Frontal cortex (tissue), 4 donors: ENCODE measurements at places on chromosomes 2 and 18.

GRCh38 chr2:214630402-214631045, 179.0 kb downstream of the BARD1 start:
- DNase-seq = no peak

DNA sequence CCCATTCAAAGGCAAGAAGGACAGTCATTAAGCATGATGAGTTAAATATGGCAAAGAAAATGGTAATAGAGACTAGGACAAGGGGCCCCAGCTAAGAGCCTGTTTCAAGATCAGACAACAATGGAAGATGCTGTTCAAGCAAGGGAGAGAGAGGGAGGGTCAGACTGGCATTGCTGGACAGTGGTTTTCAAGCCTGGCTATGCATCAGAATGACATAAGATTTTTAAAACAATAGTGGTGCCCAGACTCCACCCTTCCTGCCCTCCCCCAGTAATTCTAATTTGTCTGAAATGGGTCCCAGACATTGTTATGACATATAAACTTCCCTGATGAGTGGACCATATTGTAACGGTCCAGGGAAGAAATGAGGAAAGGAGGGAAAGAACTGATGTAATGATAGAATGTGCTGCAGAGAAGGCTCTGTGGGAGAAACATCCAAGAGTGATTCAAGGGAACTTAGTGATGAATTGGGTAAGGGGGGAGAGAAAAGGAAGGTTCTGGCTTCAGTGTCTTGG, 112.9 kb upstream of the TRIB2 start:
- DNase-seq = no peak

DNA sequence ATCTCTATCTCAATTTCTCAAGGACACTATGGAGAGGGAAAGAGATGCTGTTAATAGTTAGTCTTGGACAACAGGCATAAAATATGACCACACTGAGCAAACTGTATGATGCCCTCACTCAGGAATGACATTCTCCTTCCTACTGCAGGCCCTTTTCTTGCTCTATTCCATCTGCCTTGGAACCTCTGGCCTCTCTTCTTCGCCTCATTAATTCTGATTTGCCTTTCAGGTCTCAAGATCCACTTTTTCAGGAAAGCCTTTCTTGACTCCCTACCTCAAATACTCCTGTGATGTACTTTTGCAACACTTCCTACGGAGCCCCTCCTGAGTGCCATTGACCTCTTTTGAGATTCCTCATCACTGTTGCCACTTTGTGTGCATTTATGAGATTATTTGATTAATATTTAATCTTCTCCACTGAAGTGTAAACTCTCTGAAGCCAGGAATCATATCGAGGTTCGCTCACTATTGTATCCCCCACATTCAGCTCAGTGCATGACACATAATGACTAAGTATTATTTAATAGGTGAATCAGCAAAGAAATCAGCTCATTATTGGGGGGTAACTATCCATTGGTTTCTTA, 21.3 kb upstream of the SPP2 start:
- DNase-seq = no peak

- DNase-seq = no peak
Measured at GRCh38 chr2:127155028-127155581, 48.2 kb upstream of the BIN1 start.

GRCh38 chr2:91974401-91975129, 2896.7 kb upstream of the TEKT4 start:
- DNase-seq = no peak

DNA sequence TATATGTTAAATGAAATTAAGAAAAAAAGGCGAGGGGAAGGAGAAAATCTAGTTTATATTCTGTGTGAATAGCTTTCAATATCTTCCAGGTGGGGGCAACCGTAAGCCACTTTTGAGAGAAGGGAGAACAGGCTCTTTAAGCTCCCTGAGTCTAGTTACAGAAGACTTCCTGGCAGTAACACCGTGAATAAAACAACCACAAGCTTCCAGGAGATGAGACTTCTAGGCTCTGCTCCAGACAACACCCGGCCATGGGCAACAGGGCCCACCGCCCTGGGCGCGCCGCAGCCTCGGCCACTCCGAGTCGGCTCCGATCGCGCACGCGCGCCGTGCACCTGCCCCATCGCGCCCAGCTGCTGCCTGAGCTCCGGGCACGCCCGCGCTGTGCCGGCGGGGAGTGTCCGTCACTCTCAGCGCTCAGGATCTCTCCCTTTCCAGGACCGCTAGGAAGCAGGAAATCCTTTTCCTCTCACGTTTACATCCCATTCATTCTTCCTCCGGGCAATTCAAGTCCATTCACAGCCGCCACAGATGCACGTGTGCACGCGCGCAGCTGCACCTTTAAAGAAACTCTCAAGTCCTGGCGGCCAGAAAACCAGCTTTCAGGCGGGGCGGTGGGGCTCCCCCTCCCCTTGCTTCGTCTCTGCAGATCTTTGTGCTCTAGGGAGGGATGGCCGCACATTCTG, 19.4 kb upstream of the PAX3 start:
- peak; percentile 46 for DNase-seq

DNA sequence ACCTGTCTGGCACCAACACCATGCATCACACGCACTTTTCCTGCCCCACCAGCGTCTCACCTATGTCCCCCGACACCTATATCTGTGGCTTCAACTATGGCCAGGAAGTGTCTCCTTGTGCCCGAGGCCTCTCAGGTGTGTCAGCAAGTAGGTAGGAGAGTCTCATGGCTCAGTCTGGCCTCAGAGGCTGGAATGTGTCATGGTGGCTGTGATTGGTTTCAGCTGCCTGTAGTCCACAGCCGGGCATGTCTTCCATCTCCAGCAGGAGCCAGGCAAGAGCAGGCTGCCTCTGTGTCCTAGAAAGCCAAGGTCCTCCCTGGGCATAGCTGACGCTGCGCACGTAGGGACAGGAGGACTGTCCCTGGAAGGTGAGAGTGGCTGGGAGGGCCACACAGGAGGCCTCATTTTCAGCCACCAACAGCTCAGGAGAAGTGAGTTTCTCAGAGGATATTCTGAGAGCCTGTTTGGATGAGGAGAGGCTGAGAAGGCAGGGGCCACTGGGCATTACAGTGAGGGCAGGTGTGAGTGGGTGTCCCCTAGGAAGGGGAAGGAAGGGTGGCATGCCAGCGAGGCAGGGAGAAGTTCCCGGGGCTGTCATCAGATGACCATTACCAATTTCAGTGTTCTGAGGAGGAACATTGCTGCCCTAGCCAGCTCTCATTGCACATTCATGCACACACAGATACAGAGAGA, 47.2 kb downstream of the SDC1 start:
- no peak for DNase-seq

DNA sequence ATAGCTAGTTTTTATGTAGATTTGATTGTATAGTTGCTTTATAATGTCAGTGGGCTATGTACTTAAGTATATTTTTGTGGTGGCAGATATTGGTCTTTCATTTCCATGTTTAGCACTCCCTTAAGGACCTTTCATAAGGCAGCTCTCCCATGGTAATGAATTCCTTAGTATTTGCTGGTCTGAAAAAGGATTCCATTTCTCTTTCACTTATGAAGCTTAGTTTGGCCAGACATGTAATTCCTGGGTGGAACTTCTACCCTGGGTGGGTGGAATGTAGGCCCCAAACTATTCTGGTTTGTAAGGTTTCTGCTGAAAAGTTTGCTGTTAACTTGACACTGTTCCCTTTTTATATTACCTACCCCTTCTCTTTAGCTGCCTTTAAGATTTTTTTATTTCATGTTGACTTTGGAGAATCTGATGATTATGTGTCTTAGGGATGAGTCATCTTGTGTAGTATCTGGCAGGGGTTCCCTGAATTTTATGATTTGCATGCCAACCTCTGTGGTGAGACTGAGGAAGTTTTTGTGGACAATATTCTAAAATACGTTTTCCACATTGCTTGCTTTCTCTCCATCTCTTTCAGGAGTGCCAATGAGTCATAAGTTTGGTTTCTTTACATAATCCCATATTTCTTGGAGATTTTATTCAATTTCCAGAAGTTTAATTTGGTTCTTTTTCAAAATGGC, 65.4 kb upstream of the VRK2 start:
- no peak for DNase-seq

DNA sequence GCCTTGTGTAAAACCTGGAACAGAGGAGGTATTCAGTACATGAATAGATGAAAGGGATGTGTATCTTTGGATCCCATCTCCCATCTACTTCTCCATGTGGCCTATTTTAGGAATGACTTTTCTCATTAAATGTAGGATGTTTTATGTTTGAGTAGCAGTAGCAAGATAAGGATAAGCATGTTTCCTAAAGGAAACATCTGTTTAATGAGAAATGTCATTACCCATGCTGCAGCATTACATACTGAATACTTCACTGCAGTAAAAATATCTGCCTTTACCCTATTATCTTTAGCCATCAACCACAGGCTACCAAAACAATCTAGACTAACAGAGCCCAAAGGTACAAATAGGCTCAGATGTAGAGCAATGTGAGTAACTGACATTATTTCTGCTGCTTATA, 419.2 kb upstream of the CYRIA start:
- DNase-seq = no peak

DNA sequence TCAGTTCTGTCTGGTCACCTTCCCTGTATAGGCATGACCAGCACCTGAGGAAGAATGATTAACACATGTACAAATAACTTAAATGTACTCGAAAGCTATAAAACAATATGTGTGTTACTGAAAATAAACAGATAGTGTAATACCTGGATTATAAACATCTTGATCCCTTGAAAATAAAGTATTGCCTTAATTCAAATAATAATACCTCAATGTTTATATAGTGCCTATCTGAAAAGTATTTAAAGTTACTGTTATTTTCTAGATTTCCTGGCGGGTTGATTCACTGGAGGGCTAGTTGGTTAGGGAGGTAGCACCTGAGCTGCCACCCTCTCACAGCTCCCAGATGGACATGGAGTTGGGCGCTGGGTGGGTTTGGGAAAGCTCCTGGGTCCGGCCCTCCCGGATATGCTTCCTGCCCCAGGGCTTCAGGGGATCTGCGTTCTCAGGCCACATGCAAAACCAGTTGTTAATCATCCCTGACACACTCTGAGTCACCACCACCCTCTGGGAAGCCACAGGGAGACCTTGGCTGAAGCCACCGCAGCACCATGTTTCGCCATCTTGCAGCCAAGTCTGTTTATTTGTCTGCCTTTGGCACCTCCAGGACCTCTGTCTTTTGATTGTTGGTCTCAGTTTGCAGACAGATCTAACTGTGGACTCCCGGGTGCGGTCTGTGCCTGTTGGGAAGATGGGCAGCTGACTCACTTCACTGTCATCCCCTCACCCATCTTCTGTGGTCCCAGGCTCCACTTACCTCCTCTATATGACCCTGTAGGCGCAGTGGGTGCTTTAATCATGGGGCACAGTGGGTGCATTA, 35.3 kb downstream of the RAB31 start:
- no peak for DNase-seq

DNA sequence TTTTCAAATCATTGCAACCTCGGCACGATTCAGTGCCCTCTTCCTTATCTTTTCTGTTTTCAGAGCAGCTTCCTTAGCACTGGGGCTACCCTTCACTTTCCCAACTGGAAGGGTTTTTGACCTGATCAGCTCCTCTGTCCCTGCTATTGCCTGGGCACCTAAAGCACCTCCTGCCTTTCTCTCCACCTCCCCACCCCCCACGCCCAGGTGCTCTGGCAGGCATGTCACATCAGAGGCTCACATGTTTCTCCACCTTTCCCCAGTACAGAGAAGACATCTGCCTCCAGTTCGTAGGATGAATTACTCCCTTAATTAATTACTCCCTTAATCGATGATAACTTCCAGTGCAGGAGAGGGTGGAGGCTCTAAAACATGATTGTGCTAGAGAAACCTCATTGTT, 88.7 kb upstream of the LCLAT1 start:
- no peak for DNase-seq

DNA sequence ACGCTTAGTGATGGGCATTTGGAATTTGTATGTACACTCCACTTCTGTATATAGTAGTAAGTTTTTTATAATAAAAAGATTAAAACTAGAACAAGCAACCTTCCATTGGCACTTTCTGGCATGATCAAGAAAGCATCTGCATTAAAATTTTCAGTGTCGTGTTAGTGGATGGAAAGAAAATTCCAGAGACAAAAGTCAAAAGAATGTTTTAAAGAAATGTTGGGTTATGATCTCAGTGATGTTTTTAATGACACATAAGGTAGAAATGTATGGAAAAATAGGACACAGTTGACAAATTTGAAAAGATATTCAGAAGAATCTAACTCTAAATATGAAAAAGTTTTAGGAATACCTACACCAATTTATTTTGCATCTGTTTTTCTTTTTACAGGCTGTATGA, 126.1 kb upstream of the FAM117B start:
- no peak for DNase-seq

- DNase-seq = no peak
Measured at GRCh38 chr18:27666016-27666415, 480.9 kb upstream of the CHST9 start.

DNA sequence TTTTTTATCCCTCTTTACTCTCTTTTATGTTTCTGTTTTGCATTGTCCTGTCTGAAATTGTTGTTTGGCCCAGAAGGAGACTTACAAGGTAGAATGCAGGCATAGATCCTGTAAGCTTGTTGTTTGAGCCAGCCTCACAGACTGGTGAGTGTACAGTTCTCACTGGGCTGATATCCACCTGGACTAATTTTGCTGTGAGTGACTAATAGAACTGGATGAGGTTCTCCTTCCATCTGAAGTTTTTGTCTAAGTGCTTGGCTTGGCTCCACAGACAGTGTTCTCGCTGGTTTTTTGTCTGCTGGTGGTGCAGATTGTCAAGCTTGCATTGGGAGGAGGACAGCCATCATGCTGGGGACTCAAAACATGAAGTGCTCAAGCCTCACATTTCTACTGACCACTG, 495.7 kb downstream of the TSN start:
- DNase-seq = no peak

- no peak for DNase-seq
Measured at GRCh38 chr2:15804246-15804619, 136.1 kb upstream of the MYCN start.

DNA sequence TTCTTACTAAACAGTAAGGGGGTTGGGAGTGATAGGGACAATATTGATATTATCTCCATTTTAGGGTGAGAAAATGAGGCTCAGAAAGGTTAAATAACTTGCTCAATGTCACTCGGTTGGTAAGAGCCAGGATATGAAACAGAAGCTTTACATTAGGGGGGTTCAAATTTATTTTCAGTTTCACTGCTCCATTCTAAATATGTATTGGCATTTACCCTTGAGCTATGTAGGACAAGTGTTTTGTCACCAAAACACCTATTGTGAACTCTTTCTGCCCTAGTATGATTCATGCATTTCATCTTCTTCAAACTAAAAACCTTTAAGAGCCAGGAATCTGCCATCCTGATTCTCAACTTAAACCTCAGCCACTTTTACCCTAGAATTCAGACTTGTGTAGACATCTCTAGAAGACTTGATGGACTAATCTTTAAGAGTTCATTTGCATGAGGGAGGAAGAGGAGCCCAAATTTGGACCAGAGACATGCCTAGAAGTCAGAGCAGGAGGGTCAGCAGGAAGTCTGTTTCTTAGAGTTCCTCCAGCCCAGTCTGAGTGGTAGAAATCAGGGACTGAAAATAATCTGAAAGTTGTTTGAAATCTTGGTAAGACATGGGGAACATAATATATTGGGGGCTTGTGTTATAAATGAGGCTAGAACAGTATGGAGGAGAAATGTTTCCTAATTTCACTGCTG, 129.4 kb upstream of the ATP5MC3 start:
- no peak for DNase-seq

- DNase-seq = no peak
Measured at GRCh38 chr2:180761224-180761623, 219.2 kb upstream of the UBE2E3 start.
